Dermis microvascular lymphatic vessel endothelial cell (primary cell): ENCODE measurements at places on chromosomes 2 and 18.

GRCh38 chr2:124822516-124822915 lies 797.4 kb downstream of the CNTNAP5 start:
- DNase-seq: no peak

DNA sequence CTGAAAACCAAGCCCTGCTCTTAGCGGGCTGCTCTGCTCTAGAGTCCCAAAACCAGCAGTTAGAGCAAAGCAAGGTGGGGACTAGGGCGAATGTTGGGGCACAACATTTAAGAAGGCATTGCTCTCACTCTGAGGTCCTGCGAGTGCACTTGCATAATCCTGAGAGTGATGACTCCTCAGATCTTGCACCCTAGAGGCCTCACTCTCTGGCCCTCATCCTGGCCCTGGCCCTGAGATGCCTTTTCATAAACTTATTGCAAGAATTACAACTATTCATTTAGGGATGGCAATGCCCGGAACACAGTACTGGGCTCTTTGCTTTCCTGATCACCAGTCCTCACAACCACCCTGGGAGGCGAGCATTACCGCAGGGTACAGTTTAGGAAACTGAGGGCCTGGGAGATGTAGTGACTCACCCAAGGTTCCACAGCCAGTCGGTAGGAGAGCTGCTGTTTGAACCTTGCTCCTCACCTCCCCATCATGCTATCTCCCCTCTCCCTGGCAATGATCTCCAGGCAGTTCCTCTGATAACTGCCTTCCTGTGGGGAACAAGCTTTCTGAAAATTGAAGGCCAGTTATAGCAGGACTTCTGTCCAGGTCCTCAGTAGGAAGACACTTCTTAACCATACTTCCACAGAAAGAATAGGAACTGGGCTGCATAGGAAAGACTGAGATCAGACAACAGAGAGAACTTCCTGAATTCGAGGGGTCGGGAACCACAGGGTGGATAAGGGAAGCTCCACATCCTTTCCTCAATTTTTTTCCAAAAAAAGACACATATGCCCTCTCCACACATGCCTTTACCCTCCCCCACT lies 91.3 kb downstream of the TNS1 start:
- no peak for DNase-seq

DNA sequence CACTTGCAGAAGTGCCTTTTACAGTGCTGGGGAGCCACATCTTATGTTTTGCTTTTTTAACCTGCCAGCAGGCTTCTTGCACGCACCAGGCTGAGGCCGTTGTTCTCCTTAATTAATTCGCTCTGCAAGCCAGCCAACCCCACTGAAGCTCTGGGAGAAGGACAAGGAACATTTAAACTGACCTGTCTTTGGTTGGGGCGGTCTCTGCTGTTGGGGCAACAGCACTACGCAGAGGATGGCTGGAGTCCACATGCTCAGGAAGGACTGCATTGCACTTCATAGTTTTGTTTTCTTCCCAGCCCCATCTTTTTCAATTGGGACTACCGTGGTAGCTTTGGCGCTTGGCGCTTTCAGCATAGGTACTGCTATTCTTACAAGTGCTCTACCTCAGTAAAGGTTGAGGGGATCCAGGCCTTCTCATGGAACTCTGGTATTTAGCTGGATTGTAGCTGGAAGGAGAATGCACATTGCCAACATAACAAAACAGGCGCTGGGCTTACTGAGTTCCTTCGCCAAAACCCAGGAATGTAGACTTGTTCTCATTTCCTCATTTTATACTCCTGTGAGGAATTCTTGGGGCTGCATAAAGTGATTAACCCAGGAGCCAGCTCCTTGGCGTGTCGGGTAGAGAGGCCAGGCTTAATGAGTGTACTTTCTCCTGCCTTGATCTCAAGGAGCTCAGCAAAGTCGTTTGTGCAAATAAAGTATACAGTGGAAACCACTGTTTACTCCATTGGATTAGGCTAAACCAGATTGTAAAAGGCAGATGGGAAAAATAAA lies 146.2 kb downstream of the PRKCE start:
- no peak for DNase-seq

DNA sequence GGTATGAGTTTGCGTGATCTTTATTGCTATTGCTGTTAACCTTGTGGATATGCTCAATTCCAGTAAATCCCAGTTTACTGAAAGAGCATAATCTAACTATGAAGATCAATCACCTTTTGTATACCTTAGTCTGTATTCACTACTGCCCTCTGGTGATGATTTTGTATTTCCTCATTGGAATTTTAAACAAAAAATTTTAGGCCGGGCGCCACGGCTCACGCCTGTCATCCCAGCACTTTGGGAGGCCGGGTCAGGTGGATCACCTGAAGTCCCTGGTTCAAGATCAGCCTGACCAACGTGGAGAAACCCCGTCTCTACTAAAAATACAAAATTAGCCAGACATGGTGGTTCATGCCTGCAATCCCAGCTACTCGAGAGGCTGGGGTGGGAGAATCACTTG lies 5.1 kb downstream of the COMMD1 start:
- DNase-seq: no peak

GRCh38 chr2:144490857-144491256 lies 29.1 kb downstream of the ZEB2 start:
- DNase-seq: no peak

GRCh38 chr2:218733171-218734021 lies 22.8 kb downstream of the TTLL4 start:
- DNase-seq: peak; percentile 34

DNA sequence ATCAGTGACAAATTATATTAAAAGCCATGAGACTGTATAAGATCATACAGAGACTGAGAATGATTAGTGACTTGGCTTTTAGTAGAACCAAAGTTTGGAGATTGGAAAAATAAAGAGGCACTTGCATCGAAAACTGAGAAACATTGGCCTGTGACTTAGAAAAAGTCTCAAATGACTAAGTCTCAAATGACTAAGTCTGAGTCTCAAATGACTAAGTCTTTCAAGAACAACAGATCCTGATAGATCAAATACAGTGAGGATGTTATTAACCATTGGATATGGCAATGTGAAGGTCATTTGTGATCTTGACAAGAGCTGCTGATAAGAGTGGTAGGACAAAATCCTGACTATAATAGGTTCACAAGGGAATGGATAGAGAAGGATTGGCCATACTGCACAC lies 135.5 kb upstream of the FANCL start:
- DNase-seq: no peak

DNA sequence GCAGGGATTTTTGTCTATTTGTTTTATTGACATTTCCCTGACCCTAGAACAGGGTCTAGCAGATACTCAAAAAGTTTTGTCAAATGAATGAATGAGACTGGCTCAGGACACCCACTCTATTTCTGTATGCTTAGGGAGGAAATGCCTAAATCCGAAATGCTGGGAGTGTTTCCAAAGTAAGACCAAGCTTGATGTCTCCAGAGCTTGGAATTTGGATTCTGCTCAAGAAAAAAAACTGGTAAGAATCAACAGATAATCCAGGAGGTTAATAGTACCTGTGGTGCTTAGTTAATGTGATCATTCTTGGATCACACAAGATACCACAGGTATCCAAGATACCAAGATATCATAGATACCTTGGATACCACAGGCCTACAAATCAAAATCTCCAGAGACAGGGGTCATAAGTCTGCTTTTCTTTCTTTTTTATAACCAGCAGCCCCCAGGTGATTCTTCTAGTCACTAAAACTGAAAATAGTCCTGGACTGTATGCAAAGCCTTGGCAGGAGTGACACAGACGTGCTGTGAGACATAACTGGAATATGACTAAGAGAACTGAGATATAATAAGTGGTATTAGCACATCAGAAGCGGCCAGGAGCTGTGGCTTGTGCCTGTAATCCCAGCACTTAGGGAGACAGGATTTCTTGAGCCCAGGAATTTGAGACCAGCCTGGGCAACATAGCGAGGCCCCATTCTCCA lies 39.9 kb upstream of the SP3 start:
- no peak for DNase-seq

GRCh38 chr2:68083346-68083745 lies 20.5 kb upstream of the C1D start:
- DNase-seq: no peak

DNA sequence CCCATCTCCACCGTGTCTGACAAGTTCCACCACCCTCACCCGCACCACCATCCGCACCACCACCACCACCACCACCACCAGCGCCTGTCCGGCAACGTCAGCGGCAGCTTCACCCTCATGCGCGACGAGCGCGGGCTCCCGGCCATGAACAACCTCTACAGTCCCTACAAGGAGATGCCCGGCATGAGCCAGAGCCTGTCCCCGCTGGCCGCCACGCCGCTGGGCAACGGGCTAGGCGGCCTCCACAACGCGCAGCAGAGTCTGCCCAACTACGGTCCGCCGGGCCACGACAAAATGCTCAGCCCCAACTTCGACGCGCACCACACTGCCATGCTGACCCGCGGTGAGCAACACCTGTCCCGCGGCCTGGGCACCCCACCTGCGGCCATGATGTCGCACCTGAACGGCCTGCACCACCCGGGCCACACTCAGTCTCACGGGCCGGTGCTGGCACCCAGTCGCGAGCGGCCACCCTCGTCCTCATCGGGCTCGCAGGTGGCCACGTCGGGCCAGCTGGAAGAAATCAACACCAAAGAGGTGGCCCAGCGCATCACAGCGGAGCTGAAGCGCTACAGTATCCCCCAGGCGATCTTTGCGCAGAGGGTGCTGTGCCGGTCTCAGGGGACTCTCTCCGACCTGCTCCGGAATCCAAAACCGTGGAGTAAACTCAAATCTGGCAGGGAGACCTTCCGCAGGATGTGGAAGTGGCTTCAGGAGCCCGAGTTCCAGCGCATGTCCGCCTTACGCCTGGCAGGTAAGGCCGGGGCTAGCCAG lies 1.2 kb downstream of the ONECUT2 start:
- DNase-seq: no peak

GRCh38 chr2:24083567-24084385 lies 858 bp downstream of the TP53I3 start:
- DNase-seq: no peak
